Left ventricle myocardium inferior (tissue), 1 donor: ENCODE measurements at places on chromosomes 3 and 15.
A peak's percentile ranks its signal among the peaks of the same experiment; 100 is the strongest.

DNA sequence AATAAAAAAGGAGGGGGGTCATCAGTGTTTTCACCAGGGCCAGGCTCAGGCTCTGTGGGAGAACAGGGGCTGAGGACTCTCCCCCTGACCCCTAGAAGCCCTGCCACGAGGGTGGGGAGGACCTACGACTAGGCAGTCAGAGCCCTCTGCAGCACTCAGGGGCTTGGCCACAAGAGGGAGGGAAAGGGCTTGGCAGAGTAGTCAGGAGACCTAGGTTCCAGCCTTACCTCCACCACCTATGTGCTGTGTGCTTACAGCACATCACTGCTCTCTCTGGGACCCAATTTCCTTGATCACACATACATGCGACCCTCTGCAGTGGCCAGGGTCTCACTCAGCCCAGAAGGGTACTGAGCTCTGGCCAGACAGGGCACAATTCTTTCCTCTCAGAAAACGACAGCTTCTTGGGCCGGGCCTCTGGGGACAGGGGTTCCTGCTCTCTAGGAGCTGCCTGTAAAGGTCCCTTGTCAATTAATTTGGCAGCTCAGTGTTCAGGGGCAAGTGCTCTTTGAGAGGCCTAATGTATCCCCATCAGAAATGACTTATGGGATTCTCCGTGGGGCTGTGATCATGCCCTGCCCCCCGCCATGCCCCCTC is 16.4 kb upstream of the SKIC8 start:
- DNase-seq = no peak

DNA sequence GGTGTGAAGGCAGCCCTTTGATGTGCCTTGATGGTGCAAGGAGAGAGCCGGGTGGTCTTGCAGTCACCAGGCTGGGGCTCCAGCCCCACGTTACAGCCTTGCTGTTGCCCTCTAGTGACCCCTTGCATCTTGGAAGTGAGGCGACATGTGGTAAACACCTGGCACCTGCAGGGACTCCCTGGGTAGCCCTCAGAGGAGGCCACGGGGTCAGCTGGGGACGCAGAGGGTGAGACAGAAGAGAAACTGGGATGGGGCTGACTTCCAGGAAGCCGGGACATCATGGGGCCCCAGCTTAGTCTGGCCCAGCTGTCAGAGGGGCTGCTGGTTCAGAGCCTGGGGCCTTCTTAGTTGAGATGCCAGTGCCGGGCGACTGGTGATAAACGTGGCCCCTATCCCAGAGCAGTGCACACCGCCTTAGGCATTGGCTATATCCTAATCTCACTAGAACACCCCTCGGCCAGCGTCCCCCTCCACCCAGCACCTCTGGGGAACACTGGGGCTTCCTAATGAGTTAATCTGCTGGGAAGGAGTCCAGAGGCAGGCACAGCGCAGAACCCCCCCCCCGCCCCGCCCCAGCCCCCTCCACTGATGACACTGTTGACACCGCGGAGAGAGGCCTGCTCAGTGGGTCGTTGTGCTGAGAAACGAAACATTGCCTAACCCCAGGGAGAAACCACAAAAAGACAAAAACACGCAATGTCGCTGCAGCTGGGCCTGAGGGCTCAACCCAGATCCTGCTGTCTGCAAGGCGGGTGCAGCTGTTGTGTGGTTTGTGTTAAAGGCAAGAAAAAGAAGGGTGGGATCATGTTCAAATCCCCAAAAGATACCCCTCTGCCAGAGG is 60.5 kb upstream of the KLF13 start:
- DNase-seq = peak; percentile 43

DNA sequence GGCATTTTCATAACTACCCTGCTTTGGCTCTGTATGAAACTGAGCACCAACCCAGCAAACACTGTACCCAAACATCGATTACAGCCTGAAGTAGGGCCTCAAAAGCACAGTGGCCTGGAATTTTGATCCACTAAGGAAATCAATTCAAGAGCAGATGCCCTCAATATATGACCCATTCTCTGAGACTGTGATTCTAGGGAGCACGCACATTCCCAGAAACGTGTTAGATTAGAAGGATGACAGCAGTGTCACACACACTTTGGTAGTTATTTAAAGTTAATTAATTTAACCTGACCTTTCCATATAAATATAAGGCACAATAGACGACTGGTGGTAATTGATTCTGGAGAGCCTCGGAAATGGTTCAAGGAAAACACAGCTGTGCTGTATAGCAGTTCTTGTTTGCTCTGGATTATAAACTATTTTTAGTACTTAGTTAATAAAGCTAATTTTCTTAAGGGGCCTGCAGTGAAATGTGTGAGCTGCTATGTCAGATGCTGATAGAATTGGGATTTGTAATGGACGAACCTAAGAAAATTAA is 126.3 kb upstream of the ZNF385D start:
- no peak for DNase-seq

- DNase-seq = no peak
Measured at GRCh38 chr3:128336337-128337156, 130.1 kb downstream of the DNAJB8 start.

- no peak for DNase-seq
Measured at GRCh38 chr3:14518432-14518802, 21.7 kb downstream of the GRIP2 start.

GRCh38 chr3:9932535-9932842 is 1.1 kb upstream of the CRELD1 start:
- no peak for DNase-seq

GRCh38 chr3:13167064-13167743 is 94.0 kb upstream of the IQSEC1 start:
- DNase-seq = no peak

DNA sequence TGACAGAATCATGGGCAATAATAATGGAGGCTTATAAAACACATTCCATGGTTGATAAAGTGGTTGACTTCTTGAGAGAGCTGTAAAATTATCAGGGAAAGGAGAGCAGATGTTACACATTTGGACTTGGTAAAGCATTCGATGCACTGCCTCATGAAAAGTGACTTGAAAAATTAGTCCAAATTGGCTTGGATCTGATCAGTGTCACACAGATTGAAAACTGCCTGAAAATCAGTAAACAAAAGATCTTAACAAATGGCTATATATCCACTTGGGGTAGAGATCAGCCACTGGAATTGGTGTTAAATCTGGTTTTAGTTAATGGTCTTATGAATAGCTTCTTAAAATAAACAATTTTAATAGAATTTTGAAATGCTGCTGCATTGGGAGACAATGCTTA is 20.3 kb downstream of the SHOX2 start:
- no peak for DNase-seq

- DNase-seq = no peak
Measured at GRCh38 chr15:85646538-85647091, 148.1 kb downstream of the KLHL25 start.

GRCh38 chr3:1093217-1093616 is 393 bp downstream of the CNTN6 start:
- DNase-seq = no peak

- DNase-seq = no peak
Measured at GRCh38 chr3:180529778-180530177, 72.2 kb upstream of the TTC14 start.
